ENCODE measurements at places on chromosomes 7 and 10.

GRCh38 chr7:154505362-154505761 lies 453.2 kb downstream of the DPP6 start:
- no peak for DNase-seq

DNA sequence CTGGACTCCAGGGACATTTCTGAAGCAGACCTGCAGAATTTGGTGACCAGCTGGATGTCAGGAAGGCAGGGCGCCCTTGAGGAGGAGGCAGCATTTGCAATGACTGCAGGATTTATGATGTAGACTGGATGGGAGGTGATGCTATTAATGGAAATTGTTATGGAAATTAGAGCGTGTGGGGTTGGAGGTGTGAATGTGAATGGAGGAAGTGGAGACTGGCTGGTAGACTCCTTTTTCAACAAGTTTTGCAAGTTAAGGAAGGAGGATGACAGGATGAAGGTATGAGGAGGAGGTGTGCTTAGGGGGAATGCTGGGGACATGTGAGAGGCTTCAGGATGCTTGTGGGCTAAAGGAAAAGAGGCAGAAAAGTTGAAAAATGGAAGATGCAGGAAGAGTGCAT lies 137.0 kb downstream of the TMEM178B start:
- DNase-seq = no peak

DNA sequence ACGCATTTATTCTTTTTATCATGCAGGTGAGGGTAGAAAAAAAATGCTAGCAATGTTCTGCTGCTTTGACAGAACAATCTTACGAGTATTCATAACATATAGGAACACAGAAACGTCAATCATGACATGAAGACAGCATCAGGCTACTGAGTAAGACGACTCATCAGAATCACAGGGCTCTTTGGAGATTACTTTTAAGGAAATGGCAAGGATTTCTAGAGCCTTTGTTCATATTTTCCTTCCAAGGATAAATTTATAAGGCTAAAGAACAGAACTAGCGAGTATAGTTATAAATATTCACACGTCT lies 39.8 kb upstream of the DNAJC1 start:
- DNase-seq = no peak

GRCh38 chr10:122988501-122988900 lies 8.3 kb downstream of the PSTK start:
- DNase-seq = no peak

- DNase-seq = no peak
Observed at GRCh38 chr10:114516356-114516755, 112.1 kb upstream of the AFAP1L2 start.

DNA sequence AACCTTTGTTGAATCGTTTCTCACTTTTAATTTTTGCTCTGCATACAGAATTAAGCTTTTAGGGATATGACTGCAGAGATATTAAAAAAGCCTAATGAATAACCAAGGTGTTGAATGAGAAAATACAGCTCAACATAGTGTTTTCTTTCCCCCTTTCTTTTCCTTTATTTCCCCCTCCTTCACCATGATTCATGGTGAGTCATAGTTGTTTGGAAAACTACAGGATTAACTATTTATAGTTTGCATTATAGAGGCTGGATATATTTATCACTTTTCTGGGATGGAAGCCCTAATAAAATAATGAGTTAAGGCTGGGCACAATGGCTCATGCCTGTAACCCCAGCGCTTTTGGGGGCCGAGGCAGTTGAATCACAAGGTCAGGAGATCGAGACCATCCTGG lies 115.0 kb downstream of the DNAJB9 start:
- DNase-seq = no peak

- no peak for DNase-seq
Observed at GRCh38 chr10:69382382-69383117, 34.2 kb downstream of the TACR2 start.

- no peak for DNase-seq
Observed at GRCh38 chr7:146375170-146375569, 258.6 kb downstream of the CNTNAP2 start.

- DNase-seq = no peak
Observed at GRCh38 chr10:130983749-130984148, 327.8 kb downstream of the TCERG1L start.

DNA sequence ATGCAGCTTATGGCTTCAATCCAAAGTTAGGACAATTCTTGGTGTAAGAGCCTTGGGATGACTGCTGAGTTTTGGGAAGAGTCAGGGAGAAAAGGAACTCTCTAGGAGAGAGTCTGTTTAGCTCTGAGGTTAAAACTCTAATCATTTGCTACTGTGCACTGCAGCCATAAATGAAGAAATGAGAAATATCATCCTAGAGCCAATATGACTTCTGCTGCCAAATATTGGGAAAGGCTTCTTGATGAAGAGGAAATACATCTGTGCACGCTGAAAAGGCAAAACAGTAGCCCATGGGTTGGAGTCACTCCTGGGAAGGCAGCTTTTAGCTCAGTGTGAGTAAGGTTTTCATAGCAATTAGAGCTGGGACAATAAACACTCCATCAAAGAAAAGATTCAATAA lies 308.8 kb downstream of the SFMBT2 start:
- DNase-seq = no peak

DNA sequence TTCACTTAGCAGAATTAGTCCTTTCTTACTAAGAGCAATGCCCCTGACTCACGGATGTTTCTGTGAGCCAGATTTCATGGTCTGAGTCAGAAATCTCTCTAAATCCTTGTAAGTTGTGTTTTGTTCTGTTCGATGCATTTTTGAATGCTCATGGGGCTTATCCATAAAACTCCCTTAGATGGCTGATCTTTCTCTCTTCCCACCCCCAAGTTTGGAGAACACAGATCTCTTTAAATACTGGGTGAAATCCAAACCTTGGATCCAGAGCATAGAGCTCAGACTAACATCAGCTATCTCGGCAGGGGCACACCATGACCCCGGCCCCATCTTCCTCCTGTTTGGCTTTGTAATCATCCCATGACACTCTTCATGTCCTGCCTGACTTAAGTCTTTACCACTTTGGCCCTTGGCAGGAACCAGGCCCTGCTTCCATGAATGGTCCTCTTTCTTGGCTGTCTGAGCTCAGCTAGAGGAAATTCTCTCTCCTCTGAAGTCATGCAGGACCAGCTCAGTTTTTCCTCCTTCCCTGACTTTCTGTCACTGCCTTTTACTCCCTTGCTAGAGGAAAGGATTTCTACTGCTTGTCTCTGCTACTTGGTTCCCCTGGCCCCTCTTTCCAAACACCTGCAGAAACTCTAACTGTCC lies 120.4 kb upstream of the RAB11FIP2 start:
- DNase-seq = no peak

DNA sequence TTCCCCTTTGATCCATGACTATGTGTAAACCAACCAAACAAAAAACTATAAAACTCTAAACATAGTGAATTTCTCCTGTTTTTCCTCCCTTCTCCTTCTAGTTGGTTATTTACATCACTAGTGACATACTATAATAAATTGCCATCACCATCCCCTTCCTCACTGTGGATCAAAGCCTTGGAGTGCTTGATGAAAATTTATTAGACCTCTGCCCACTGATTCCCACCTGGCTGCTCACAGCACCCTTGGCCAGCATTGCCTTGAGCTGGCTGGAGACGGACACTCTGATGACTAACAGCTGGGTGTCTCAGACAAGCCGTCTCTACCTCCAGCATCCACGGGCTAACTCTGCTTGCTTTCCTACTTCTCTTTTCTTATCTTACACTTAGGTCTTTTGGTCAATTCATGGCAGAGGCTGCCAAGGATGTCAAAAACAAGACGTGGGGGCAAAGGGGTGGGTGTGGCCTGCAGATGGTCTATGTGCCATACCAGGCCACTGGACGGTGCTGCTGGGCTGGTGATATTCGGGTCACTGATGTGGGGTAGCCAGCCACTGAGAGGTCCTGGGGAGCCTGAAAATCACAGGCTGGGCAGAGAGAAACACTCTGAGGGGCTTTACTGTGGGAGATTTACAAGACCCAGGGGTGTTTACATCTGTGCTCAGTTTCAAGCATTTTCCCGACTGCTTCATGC lies 207.8 kb downstream of the TAX1BP1 start:
- no peak for DNase-seq

GRCh38 chr10:132232023-132232951 lies 45.5 kb downstream of the DPYSL4 start:
- no peak for DNase-seq

GRCh38 chr10:21452203-21452602 lies 73.3 kb downstream of the SKIDA1 start:
- no peak for DNase-seq

- no peak for DNase-seq
Observed at GRCh38 chr7:151426904-151427704, 12.8 kb downstream of the CRYGN start.

DNA sequence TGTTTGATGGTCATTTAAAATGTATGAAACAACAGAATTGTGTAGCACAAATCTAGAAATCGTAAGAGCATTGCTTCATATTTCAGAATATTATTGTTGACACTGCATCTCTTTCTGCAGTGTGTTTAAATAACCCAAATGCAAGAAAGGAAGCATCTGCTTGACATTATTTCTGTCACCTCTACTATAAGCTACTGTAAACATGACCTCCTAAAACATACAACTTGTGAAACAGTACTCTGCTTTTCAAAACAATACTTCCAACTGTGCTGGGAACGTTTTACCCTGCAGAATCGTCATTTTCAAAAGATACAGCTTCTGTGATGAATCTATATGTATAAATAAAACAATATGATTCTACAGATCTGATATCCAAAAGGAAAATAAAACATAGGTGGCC lies 82.0 kb downstream of the RNF133 start:
- DNase-seq = no peak

- DNase-seq = no peak
Observed at GRCh38 chr7:75920431-75921161, 5.6 kb downstream of the POR start.

- DNase-seq = no peak
Observed at GRCh38 chr10:37384923-37385322, 259.5 kb downstream of the ANKRD30A start.

GRCh38 chr7:70487428-70487827 lies 644.5 kb upstream of the GALNT17 start:
- DNase-seq = no peak

DNA sequence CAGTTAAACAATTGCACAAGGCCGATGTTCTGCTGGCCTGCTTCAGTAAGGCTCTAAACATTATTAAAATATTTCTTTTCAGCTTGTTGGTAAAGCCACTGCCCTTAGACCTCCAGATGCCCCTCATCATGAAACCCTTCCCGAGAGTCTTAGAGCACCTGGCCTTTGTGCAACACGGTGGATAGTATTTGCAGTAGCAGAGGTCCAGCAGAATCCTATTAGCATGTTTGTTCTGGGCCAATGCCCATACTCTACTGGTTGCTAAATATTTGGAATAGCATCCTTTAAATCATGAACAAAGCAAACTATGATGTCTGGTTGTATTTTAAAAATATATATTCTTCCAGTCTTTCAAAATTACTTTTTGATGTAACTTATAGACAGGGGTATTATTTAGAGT lies 584.6 kb downstream of the CNTNAP2 start:
- DNase-seq = no peak

Data from islet precursor cell (in vitro differentiated cells).